Karpas-422 (cell line): ENCODE measurements at places on chromosomes 16 and 17.
A peak's percentile ranks its signal among the peaks of the same experiment; 100 is the strongest.

DNA sequence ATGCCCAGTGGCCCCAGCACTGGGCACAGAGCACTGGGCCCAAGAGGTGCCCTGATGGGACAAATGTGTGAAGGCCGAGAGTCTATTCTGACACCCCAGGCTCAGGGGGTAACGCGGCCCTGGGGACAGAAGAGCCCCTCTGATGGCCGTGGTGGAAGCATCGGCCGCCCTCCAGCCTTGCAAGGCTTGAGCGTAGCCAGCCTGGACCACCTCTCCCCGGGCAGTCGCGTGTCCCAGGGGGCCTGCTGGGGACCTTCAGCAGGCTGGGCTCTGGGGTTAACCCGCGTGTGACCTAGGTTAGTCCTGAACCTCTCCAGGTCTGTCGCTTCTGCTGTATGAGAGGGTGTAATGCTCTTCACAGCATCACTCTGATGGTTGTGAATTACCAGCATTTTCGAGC, 40.8 kb downstream of the NOS2 start:
- no peak for DNase-seq

DNA sequence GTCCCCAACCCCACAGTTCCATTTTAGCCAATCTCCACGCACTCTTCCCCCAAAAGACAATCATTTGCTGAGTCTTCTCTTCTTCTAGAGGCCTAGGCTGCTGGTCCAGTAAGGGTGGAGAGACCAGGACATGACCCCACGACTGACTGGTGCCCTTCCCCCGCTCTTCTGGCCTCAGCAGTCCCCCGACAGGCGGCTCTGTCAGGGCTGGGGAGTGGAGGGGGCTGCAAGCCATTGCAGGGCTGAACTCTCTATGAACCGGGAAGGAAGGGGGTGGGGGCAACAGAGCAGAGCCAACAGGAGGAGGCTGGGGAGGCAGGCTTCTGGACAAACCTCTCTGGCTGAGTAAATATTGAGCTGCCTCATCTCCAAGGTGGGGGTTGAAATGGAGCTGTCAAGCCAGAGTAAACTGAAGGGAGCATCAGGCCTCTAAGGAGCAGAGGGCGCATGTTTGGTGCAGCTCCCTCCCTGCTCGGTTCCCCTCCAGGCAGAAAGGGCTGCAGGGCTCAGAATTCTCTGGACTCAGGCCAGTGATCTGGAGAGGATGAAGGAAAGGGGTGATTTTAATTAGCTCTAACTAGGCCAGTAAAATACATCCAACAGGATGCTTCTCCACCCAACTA, 8.7 kb downstream of the HOXB1 start:
- no peak for DNase-seq

- no peak for DNase-seq
Measured at GRCh38 chr17:74618451-74618850, 5.1 kb downstream of the CD300E start.

- DNase-seq: no peak
Measured at GRCh38 chr17:80783971-80784370, 207.7 kb upstream of the CHMP6 start.

GRCh38 chr16:84830765-84831384, 11.1 kb downstream of the CRISPLD2 start:
- no peak for DNase-seq

GRCh38 chr17:74314877-74315276, 11.1 kb upstream of the KIF19 start:
- DNase-seq: no peak

GRCh38 chr16:73797115-73797514, 499.5 kb upstream of the PSMD7 start:
- DNase-seq: no peak

- peak; percentile 78 for DNase-seq
Measured at GRCh38 chr17:73316919-73317505, 5.2 kb upstream of the CDC42EP4 start.

GRCh38 chr16:49969091-49970030, 55.7 kb upstream of the CNEP1R1 start:
- no peak for DNase-seq

DNA sequence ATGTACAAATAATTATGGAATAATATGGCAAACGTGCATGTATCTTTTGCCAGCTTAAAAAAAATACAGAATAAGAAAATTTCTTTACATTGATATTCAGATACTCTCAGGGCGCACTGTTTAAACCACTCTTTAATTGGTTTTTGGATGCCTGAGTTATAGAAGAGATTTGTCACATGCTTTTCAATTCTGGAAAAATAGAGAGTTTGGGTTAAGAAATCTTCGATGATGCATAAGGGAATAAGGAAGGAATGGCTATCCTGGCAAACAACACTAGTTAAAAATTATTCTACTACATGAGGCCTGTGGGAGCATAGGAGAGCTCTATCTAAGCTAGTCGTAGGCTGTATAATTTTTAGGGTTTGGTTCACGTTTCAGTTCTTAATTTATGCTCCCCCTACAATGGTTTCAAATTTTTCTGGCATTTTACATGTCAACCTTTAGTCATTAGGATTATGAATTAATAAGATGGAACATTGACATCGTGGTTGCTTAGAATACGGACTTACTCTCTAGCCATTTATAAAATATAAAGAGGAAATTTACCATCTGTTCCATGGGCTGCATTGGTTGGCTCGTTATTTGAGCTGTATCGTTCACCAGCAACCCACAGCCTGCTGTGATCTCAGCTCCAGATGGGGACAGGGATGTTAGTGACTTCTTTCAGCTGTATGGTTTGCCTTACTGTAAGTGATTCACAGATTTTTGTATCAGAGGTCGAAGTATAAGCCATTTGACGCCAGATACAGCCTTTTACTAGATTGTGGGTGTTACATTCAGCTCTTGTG, 15.9 kb downstream of the NARF start:
- DNase-seq: no peak

DNA sequence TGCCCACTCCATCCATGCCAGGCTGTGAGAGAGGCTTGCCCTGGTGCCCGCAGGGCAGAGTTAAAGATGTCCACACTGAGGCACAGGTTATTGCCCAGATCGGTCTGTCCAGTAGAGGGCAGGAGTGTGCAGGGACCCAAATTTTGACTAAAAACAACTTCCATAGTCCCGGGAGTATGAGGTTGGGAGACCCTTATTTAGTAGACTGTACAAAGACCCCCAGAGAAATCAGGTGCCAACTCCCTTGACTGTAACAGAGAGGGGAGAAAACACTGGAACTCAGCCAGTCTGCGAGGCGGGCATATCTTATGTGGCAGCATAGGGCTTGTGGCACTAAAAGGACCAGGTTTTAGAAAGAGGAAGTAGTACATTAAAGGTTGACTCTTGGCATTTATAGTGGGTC, 43.4 kb downstream of the HNF1B start:
- DNase-seq: peak; percentile 86

- no peak for DNase-seq
Measured at GRCh38 chr17:48051706-48052486, 3.7 kb downstream of the NFE2L1 start.

- DNase-seq: no peak
Measured at GRCh38 chr16:65964752-65965151, 401.7 kb upstream of the CDH5 start.

DNA sequence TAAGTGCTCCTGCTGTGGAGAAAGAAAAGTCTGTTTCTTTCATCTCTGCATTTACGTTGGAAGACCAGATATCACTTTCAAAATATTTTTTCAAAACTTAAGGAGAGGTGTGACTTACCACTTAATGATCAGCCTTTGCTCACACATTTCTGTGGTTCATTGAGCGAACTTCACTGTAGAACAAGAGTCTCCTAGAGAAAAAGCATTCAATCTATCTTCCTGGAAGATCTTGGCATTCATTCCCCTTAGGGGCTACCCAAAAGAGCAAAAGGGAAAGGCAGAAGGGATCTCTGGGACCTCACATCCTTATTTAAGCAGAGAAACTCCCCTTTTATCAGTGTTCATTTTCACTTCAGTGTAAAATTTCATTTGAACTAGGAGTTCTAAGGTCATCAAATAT, 61.2 kb downstream of the HS3ST3A1 start:
- no peak for DNase-seq

DNA sequence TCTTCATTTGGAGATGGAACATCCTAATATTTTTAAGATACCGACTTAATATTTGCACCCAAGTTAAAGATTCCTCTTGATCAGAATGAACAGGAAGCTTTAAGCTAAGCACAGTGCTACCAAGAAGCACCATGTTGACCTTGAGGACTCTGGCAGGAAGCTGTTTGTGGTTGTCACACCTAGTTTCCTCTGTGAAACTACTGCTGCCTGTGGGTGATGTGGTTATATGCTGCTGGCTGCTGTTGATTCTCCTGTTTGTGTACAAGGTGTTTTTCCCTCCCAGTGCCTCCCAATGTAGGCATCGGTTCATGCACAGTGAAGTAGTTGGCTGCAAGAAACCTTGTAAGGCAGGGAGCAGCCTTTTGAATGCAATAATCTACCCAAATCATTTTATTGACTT, 23.4 kb downstream of the RBL2 start:
- DNase-seq: no peak

- no peak for DNase-seq
Measured at GRCh38 chr16:86376837-86377236, 133.5 kb upstream of the FOXF1 start.

GRCh38 chr17:27575096-27575911, 55.7 kb upstream of the LGALS9 start:
- no peak for DNase-seq

GRCh38 chr16:70687102-70687511, 1.3 kb upstream of the MTSS2 start:
- no peak for DNase-seq

DNA sequence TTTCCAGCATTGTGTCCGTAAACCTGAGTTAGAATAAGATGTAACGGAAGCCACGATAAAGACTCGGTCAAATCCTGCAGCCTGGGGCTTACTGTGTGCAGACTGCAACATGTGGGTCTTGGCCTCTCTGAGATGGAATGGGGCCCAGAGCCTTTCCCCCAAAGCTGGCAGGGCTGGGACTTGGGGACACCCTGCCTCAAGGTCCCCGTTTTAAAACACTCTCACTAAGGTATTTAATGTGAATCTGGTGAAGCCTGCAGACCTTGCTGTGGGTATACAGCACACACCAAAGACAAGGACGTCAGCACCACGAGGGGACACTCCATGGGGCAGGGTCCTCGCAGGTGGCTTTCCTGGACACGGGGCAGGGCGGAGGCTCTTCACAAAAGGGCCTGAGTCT, 2.1 kb downstream of the NDUFAF8 start:
- no peak for DNase-seq
